ENCODE measurements at places on chromosomes 7 and 10. TPM values are rescaled to one million over a fixed set of nuclear protein-coding genes. Genes with fewer than 3 reads are reported as not detected.
A peak's percentile ranks its signal among the peaks of the same experiment; 100 is the strongest.

Gene PLA2G12B
- not detected for total RNA-seq

DNA sequence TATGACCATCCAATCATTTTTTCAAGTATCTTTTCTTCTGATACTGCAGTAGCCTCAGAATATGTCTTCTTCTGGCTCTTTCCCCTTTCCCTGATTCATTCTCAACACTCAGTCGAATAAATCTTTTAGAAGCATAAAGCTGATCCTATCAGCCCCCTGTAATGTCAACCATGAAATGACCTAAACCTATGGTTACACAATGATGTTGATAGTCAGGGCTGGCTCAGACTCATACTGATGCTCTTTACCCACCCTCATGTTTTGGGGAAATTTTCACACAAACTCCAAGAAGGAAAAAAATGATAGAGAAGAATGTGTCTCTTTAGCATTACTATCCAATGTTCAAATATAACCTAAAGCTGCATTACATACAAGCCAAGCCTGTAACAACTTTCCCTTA is 76.0 kb downstream of the AASS start:
- H3K4me3 ChIP-seq: no peak overlapping the region
- H3K27ac ChIP-seq: no peak overlapping the region
- DNase-seq: no peak

GRCh38 chr7:66576646-66577045 is 52.0 kb upstream of the KCTD7 start:
- no peak overlapping the region for H3K27ac ChIP-seq
- no peak for DNase-seq
- H3K4me1 ChIP-seq: peaks cover 34% of the 10 kb centered on the region
- H3K36me3 ChIP-seq: peaks cover 65% of the 10 kb centered on the region
- no peaks in the 10 kb centered on the region for H3K27me3 ChIP-seq

DNA sequence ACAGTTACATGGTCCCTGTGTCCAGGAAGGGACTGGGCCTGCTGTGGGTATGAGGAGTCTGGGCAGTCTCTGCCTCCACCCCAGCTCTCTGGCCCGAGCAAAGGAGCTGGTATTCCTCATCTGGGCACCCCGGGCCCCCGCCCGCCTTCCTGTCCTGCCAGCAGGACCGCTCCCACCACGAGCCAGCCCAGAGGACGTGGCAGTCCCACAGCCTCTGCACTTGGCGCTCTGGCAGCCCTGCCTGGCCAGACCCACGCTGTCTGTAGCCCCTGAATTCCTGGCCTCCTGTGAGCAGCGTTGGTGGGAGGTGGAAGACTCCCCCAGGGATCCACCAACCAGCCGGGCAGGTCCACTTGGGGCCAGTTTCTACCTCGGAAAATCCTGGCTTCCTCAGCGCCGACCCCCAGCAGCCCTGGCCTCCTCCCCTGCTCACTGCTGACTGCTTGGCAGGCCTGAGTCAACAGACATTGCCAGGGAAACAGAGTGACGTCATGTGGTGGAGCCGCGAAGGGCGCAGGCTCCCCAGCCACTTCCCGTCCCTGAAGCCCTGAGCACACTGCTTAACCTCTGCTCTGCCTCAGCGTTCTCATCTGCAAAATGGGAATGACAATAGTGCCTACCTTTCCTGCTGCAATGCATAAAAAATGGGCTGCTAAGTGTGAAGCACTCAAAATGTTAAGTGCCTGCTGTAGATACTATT is 21.6 kb upstream of the LIMK1 start:
- peaks cover 8% of the 10 kb centered on the region for H3K27me3 ChIP-seq
- H3K27ac ChIP-seq: peak overlapping the region; percentile 75
- DNase-seq: peak; percentile 48
- no peaks in the 10 kb centered on the region for H3K36me3 ChIP-seq
- H3K4me1 ChIP-seq: peaks cover 5% of the 10 kb centered on the region
- H3K4me3 ChIP-seq: peak overlapping the region; percentile 35

DNA sequence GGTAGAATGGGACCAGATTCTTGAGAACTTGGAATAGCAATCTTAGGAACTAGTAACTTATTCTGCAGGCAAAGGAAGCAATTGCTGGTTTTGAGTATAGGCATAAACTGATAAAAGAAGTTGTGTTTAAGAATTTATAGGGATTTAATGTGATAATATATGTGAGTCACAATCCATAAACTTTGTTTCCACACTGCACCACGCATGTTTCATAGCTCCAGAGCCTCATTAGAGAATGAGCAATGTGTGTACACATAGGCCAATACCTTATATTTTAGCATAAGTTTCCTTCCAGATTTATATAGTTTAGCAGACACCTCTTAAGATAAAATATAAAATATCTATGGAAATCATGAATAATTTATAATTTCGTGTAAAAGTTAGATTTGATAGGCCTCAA is 175.5 kb upstream of the SEMA3A start:
- no peaks in the 10 kb centered on the region for H3K27me3 ChIP-seq
- H3K27ac ChIP-seq: no peak overlapping the region
- H3K4me1 ChIP-seq: no peaks in the 10 kb centered on the region
- H3K4me3 ChIP-seq: no peak overlapping the region

DNA sequence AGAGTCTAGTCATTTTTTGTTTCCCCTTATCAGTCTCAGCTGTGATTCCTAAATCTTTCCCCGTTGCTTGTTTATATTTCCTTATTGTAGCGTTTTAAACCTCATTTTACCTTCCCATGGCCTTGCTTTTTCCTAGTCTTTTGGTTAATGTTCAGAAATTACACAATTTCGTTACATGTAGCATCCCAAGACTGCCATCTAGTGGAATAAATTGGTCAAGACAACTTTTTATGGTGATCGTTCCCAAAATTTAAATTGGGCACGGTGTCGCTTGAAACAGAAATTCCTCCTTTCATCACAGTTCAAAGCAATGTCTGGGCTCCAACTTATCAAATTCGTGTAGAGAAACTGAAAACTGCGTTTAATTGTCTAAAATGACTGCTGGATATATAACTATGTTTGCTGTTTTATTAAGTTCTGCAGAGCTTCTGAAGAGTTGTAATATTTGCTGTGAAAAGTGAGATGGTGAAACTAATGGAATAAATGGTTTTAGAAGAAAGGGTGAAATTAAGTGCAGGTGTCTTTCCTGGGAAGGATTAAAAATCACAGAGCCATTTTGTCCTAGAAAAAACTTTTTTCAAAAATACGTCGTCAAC is 370.2 kb downstream of the PHF14 start:
- H3K4me3 ChIP-seq: no peak overlapping the region
- no peak for DNase-seq
- peaks cover 3% of the 10 kb centered on the region for H3K27me3 ChIP-seq

DNA sequence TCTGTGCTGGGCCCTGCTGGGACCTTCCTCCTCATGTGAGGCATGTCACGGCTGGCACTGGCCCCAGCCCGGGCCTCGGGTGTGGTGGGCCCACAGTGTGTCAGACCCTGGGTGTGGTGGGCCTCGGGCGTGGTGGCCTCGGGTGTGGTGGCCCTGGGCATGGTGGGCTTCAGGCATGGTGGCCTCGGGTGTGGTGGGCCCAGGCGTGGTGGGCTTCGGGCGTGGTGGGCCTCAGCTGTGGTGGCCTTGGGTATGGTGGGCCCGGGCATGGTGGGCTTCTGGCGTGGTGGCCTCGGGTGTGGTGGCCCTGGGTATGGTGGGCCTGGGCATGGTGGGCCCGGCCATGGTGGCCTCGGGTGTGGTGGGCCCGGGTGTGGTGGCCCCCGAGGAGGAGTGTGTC is 40.4 kb downstream of the NKX6-2 start:
- H3K4me3 ChIP-seq: no peak overlapping the region
- no peak overlapping the region for H3K27ac ChIP-seq
- peaks cover 43% of the 10 kb centered on the region for H3K36me3 ChIP-seq
- no peak for DNase-seq
- no peaks in the 10 kb centered on the region for H3K4me1 ChIP-seq
- H3K27me3 ChIP-seq: no peaks in the 10 kb centered on the region

GRCh38 chr7:149823631-149824199 is 14.5 kb upstream of the ZNF862 start:
- peaks cover 3% of the 10 kb centered on the region for H3K27me3 ChIP-seq
- H3K27ac ChIP-seq: no peak overlapping the region
- no peaks in the 10 kb centered on the region for H3K36me3 ChIP-seq
- DNase-seq: no peak

- H3K27ac ChIP-seq: no peak overlapping the region
- no peak for DNase-seq
- no peaks in the 10 kb centered on the region for H3K4me1 ChIP-seq
- H3K36me3 ChIP-seq: no peaks in the 10 kb centered on the region
- no peaks in the 10 kb centered on the region for H3K27me3 ChIP-seq
- H3K4me3 ChIP-seq: no peak overlapping the region
These were observed 76.4 kb downstream of the RUNDC3B start for GRCh38 chr7:87704590-87704989.

DNA sequence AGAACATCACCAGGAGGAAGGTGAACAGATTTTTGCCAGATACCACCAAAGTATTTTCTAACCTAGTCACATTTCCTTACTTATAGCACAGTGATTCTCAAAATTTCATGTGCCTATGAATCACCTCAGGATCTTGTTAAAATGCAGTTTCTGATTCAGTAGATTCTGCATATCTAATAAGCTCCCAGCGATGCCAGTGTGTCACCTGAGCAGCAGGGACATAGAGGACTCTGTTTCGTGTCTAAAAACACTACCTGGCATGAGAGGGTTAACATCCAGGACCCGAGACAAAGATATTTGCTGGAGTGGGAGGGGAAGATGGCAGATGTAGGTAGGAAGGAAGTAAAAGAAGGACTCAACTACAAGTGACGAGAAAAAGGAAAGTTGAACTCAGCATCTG is 252.1 kb upstream of the KMT2E start:
- peaks cover 9% of the 10 kb centered on the region for H3K27me3 ChIP-seq
- no peak for DNase-seq
- H3K4me3 ChIP-seq: no peak overlapping the region
- no peaks in the 10 kb centered on the region for H3K36me3 ChIP-seq

- H3K4me1 ChIP-seq: peaks cover 3% of the 10 kb centered on the region
- no peak overlapping the region for H3K4me3 ChIP-seq
- H3K27ac ChIP-seq: no peak overlapping the region
- no peak for DNase-seq
- no peaks in the 10 kb centered on the region for H3K27me3 ChIP-seq
These were observed 242.6 kb downstream of the MAD1L1 start for GRCh38 chr7:1990001-1990670.

DNA sequence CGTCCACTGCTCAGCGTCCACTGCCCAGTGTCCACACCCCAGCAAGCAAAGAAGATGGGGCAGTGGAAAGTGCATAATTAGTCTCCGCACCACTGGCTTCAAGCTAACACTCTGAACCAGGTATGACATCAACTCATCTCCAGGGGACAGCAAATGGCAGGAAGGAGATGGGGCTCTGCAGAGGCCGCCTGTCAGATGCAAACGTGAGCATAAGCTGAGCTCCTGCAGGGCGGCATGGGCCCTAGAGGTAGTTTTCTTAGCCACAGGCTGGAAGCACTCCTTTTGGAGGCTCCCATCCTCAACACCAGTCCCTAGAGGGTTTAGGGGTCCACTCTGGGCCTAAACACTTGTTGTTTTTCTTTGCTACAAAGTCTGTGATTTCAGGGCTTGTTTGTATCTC is 335.8 kb upstream of the MKI67 start:
- no peak overlapping the region for H3K4me3 ChIP-seq
- H3K27ac ChIP-seq: no peak overlapping the region
- no peaks in the 10 kb centered on the region for H3K4me1 ChIP-seq
- H3K27me3 ChIP-seq: no peaks in the 10 kb centered on the region

Gene NUTM2A
- total RNA-seq: 1.0 TPM

Gene ZWINT
- total RNA-seq: 6.6 TPM

Gene EPDR1
- total RNA-seq: 0.22 TPM

Gene CCL26
- total RNA-seq: not detected

Gene MTURN
- 4.6 TPM for total RNA-seq

DNA sequence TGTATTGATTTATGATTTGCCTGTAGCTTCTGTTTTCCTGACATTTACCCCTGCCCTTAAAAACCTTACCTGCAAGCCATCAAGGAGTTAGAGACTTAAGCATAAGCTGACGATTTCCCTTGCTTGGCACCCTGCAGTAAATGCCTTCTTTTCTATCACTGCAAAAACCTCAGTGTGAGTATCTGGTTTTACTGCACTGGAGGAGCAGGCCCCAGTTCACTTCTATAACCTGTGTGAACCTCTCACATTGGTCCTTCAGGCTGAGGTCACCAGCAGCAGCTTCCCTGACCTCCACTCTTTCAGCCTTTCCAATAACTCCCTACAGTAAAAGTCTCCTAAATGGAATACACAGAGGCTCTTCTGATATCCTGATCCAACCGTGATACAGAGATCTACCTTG is 30.5 kb downstream of the NUP42 start:
- H3K4me1 ChIP-seq: no peaks in the 10 kb centered on the region
- no peaks in the 10 kb centered on the region for H3K36me3 ChIP-seq
- peaks cover 21% of the 10 kb centered on the region for H3K27me3 ChIP-seq
- no peak overlapping the region for H3K27ac ChIP-seq

DNA sequence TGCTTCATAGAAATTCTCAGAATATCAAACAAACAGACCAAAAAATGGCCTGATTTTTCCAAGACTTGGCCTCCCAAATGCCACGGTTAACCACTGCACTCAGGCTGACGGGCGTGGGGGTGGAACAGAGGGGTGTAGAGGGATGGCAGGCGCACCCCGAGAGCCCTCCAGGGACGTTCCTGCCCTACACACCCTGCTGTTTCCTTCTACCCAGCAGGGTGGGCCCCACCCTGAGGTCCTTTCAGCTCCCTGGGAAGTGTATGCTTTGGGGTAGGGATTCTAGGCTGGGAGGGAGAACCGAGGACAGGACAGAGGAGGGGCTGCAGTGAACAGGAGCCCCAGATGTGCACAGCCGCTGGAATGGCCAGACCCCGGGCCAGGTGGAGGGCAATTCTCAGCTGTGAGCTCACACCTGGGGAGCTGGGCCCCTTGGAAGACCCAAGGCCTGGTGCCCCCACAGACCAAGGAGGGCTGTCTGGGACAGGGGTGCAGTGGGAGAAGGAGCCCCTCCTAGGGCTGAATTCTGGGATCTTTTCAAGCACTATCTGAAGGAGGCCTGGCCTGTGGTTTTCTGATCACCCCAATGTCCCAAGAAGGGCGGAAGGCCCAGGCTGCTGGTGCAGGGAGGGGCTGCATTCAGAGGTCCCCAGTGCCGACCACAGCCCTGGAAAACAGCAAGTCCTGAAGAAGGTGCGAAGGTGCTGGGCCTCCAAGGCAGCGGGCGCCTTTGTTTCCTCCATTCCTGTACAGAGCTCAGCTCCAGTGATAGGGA is 32.9 kb upstream of the INPP5A start:
- no peaks in the 10 kb centered on the region for H3K27me3 ChIP-seq
- H3K4me3 ChIP-seq: no peak overlapping the region
- no peak overlapping the region for H3K27ac ChIP-seq
- no peaks in the 10 kb centered on the region for H3K36me3 ChIP-seq
- no peak for DNase-seq

- peak; percentile 72 for DNase-seq
- peaks cover 62% of the 10 kb centered on the region for H3K4me1 ChIP-seq
- H3K27me3 ChIP-seq: no peaks in the 10 kb centered on the region
- H3K4me3 ChIP-seq: no peak overlapping the region
- peaks cover 44% of the 10 kb centered on the region for H3K36me3 ChIP-seq
- H3K27ac ChIP-seq: no peak overlapping the region
These were observed 17.6 kb downstream of the DNAJB12 start for GRCh38 chr10:72337039-72337629.

GRCh38 chr7:84277628-84278224 is 83.1 kb upstream of the SEMA3A start:
- H3K36me3 ChIP-seq: no peaks in the 10 kb centered on the region
- no peak overlapping the region for H3K4me3 ChIP-seq
- H3K4me1 ChIP-seq: no peaks in the 10 kb centered on the region
- H3K27me3 ChIP-seq: no peaks in the 10 kb centered on the region

GRCh38 chr7:148987751-148988512 is 40.4 kb downstream of the PDIA4 start:
- peaks cover 2% of the 10 kb centered on the region for H3K27me3 ChIP-seq
- H3K4me3 ChIP-seq: peak overlapping the region; percentile 96
- peaks cover 12% of the 10 kb centered on the region for H3K36me3 ChIP-seq

Measured in activated B cell treated with CpG ODN at 0.5 μM for 24 hours (primary cell).